ENCODE measurements at places on chromosomes 5 and 9.

GRCh38 chr5:115267617-115268016, 4.9 kb upstream of the PGGT1B start:
- no peak for DNase-seq

DNA sequence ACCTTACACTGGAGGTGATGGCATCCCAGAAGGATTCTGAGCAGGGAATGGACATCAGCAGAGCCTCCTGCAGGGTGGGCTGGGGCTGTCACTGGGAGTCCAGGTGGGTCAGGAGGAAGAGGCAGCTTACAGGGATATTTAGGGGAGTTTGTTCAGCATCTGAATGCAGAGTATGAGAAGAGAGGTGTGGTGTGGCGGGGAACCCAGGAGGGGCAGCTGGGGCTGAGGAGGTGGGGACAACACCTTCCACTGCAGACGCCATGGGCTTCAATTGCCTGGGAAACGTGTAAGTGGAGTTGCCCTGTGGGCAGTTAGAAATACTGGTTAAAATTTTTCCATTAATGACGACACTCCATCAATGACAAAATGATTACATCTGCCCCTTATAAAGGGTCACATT, 33.5 kb downstream of the S1PR3 start:
- DNase-seq: no peak

DNA sequence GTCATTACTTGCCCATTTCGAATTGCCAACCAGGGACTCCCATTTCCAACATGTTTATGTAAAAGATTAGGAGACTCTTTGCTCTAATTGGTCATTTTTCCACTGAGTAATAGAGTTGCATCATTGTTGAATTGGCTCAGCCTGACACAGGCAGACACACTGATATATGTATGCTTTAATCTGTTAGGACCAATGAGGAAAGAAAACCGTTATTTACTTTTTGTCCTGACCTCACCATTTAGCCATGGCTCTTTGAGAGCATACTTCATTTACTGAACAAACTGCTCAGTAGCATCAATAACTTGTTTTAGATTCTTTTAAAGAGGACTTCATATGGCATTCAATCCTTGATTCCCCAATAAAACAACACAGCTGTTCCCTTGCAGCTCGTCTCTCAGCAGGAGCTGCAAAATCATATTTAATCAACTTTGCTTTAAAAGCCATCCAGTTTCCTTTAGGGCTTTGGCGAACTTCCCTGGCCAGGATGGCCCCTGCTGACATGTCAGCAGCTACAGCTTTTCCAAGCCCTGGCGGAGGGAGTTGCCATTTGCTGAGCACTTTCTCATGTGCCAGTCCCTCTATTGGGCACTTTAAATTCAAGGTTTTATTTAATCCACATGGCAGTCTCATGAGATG, 251.5 kb upstream of the TNC start:
- no peak for DNase-seq

- no peak for DNase-seq
Measured at GRCh38 chr5:94113-94892, 2.3 kb downstream of the PLEKHG4B start.

DNA sequence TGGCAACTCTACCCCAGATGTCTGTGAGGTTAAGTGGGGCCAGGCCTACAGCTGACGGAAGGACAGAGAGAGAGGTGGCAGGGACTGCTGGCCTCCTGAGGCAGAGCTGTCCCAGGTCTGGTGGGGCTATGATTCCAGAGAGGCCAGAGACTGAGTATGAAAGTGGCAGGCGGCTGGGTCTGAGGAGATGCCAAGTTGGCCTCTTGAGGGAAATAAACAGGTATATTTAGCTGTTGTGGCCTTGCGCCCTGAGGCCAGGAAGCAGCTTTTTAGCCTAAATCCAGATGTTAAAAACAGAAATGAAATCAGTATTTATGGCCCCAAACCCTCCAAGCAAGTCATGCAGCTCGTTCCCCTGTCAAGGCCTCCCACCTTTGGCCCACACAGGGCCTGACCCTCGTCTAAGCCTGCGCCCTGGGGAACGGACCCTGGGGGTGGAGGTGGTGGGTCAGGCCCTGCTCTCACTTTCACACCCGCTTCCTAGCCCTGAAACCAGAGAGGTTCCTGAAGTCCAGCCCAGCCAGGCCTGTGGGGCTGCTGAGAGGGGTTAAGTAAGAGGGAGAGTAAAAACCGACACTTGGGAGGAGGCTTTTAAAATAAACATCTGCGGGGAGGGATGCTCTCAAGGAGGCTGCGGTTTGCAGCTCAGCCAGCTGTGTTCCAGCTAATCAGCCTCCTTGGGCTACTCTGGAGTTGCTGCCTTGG, 18.7 kb downstream of the PCDHGC5 start:
- no peak for DNase-seq

DNA sequence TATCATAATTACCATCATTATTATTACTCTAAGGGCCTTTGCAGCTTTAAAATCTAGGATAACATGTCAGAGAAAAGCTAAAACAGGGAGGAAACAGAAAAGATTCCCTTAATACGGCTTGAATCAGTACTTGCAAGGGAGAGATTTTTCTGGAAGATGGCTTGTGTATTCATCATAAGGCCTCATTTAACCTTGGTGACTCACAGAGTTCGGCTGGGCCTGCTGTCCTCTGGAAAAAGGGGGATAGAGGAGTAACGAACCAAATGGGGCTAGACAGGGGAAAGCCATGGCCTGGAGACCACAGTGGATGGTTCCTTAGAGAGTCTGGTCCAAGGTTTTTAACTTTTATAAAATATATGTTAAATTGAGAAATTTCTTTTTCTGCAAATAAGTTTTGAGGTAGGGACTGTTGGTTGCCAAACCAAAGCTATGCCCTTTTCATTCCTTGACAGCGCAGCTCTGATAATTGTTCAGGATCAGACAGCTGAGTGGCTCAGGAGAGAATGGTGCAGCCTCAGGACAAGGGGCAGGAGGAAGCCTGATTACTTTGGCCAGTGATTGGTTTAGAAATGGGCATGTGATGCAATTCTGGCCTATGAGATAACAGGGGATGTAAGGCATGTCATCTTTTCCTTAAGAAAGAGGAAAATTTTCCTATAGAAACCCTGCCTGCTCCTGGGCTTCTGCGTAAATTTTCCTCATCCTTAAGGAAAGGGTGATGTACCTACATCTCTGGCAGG, 25.6 kb upstream of the GSN start:
- DNase-seq: no peak

- no peak for DNase-seq
Measured at GRCh38 chr9:124035001-124035650, 23.6 kb downstream of the LHX2 start.

GRCh38 chr9:14515571-14516198, 177.5 kb downstream of the ZDHHC21 start:
- no peak for DNase-seq

DNA sequence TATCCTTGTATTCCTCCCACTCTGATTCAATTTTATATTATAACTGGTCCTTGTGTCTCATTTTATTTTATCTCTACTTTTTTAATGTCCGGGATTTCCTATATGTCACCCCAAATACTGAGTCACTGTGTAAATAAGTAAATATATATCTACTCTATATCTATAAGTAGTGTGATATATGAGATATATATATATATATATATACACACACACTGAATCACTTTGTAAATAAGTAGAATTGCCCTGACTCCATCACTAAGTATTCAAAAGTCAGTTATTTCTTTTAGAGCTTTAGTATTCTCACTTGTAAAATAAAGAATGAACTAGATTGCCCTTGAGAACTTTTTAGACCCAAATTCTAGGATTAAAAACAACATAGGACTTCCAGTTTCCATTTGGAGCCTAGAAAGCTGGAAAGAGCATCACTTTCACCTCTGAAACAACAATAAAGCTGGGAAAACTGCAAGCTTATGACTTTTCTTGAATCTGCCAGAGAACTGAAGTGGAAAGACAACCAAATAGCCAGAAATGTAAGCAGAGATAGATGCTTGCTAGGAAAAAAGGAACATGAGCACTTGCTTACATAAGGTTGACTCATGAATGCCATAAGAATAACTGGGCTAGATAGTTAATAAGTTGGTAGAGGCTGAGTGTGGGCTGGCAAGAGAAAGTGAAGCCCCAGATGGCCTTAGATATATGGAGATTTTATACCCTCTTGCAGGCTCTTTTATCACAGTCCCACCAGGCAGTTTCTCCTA, 171.1 kb upstream of the TLX3 start:
- DNase-seq: no peak

GRCh38 chr5:133325864-133326263, 274.1 kb downstream of the HSPA4 start:
- no peak for DNase-seq

DNA sequence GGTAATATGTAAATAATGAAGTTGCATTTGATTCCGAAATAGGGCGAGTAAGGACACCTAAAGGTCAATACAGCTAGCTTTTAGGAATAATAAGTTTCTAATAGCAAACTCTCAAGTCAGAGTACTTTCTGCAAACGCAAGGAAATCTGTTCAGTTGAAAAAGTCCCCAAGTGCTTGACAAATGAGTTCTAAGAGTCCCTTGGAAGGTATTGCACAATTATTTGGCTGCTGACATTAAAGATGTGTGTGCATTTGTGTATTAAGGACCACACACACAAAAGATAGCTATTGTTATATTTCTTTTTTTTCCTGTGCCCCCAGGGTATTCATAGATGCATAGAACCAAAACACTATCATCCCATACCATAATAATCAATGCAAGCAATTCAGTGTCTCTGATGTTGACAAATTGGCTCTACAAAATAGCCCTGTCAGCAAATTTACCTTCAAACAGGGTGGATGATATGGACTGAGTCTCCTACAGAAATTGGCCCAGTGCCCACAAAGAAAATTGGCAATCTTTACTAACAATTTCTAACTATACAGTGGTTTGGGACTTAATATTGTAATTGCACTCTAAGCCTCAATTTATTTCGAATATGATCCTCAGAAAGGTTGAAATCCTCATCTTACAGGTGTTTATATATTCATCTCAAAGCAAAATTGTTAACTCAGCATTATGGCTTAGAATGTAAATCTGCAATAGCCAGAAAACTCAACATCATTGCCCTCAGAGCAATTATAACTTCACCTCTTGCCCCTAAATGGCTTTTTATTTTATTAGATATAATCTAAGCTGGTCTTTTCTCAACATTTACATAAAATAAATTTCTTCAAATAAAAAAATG, 827.2 kb downstream of the MAT2B start:
- no peak for DNase-seq

Measured in NCI-H526 treated with DMSO at 0.1 percent for 48 hours (cell line).